ENCODE measurements at places on chromosomes 2 and 18.

DNA sequence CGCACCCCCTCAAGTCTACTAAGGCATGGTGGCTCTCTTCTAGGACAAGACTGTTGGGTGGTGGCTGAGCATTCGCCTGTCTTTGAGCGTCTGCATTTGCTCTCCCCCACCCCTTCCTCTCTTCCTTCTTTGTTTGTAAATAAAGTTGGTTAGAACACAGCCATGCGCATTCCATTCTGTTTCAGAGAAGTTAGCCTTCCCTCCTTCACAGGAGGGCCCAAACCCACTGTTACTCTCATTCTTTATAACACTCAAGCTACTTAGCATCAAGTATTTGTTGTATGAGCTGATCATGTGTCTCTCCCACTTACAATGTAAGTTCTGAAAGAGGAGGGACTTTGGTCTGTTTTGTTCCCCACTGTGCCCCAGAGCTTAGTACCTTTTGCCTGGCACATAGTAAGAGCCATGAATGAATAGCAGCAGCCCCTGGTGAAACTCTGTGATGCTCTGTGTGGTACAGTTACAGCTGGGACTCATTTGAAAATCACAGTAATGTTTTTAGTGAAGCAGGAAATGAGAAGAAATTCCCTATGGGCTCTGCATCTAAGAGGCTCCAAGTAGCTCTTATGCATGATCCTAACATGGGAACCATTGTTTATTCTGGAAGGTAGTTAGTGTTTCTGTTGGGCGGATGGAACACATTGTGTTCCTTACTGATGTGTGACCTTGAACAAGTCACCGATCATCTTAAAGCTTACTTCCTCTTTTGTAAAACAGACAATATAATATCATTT, 7.7 kb downstream of the MGAT5 start:
- peak; percentile 43 for DNase-seq

- no peak for DNase-seq
These were observed 28.4 kb upstream of the PUM2 start for GRCh38 chr2:20378891-20379519.

DNA sequence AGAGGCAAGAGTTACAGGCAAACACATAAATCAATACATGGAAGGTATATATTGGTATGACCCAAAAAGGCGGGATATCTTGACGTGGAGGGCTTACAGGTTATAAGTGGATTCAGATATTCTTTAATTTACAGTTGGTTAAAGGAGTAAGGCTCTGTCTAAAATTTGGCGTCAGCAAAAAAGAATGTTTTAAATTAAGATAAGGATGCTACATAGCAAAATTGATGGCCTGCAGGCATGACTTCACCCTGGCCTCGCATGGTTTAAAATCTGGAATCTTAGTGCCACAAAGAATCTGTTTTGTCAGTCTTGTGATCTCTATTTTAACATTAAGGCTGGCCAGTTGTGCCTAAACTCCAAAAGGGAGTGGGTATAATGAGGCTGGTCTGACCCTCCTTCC, 58.4 kb upstream of the REL start:
- no peak for DNase-seq

GRCh38 chr2:23423062-23423872, 38.3 kb downstream of the KLHL29 start:
- DNase-seq, result no peak

- no peak for DNase-seq
These were observed 2.6 kb downstream of the LPIN1 start for GRCh38 chr2:11748861-11749645.

All from activated naive CD4-positive, alpha-beta T cell treated with anti-CD3 and anti-CD28 coated beads for 36 hours (primary cell).